ENCODE measurements at places on chromosomes 11 and 22. TPM values are rescaled to one million over a fixed set of nuclear protein-coding genes. Genes with fewer than 3 reads are reported as not detected.

Gene APOA1
- 0.40 TPM for total RNA-seq

Gene CFAP300
- total RNA-seq = 5.4 TPM

Gene APOC3
- not detected for total RNA-seq

Gene NRXN2
- total RNA-seq = 0.19 TPM

Gene TRIM49
- not detected for total RNA-seq

Gene CD3D
- total RNA-seq = not detected

Gene PRG3
- not detected for total RNA-seq

Gene OR52H1
- total RNA-seq = not detected

Gene MIOX
- total RNA-seq = 0.11 TPM

Gene UCP3
- total RNA-seq = 1.3 TPM

Gene ADM2
- total RNA-seq = 0.51 TPM

Gene CAPN5
- 11.9 TPM for total RNA-seq

Gene POU2F3
- not detected for total RNA-seq

Gene LINC01488
- not detected for total RNA-seq

Gene ANGPTL5
- total RNA-seq = 0.10 TPM

Gene CWC15
- 32.8 TPM for total RNA-seq

Gene KDM4E
- not detected for total RNA-seq

Gene CALCA
- not detected for total RNA-seq

Gene BARX2
- not detected for total RNA-seq

Gene UPK3A
- not detected for total RNA-seq

Gene GRK3
- 3.1 TPM for total RNA-seq

Gene PGA4
- not detected for total RNA-seq

Gene BIRC3
- total RNA-seq = 48.9 TPM

Gene CRYBB3
- total RNA-seq = not detected

Gene PACSIN2
- 163 TPM for total RNA-seq

Gene ART1
- not detected for total RNA-seq

Gene BTG4
- not detected for total RNA-seq

Gene MLC1
- total RNA-seq = not detected

Gene SOX6
- not detected for total RNA-seq

Gene CHRNA10
- 1.5 TPM for total RNA-seq

Gene PKNOX2
- total RNA-seq = not detected

Gene CDC45
- 24.1 TPM for total RNA-seq

Gene ZP1
- total RNA-seq = 0.22 TPM

Gene APOBEC3A
- not detected for total RNA-seq

Gene OR8A1
- not detected for total RNA-seq

Gene NXPE1
- total RNA-seq = not detected

Gene PATE2
- total RNA-seq = not detected

Gene MRGPRX4
- total RNA-seq = not detected

Gene VSTM5
- total RNA-seq = not detected

Gene TMPRSS5
- total RNA-seq = 0.13 TPM

Gene SLC25A45
- total RNA-seq = 13.3 TPM

Gene SCGB1C1
- total RNA-seq = not detected

Gene POTEH
- not detected for total RNA-seq

All from A549 treated with Mapracorat at 1 μM for 4 hours (cell line).